Activated CD4-positive, alpha-beta memory T cell treated with anti-CD3 and anti-CD28 coated beads, Interleukin-2, amount 10 ng/mL, durations not matched to agents 7 days and 5 days (primary cell): ENCODE measurements at places on chromosomes 7 and 10. TPM values are rescaled to one million over a fixed set of nuclear protein-coding genes. Genes with fewer than 3 reads are reported as not detected.

The ADIRF gene
- total RNA-seq: not detected

The HEPACAM2 gene
- not detected for total RNA-seq

The CACNB2 gene
- total RNA-seq: not detected

The HOXA5 gene
- not detected for total RNA-seq

The OIT3 gene
- not detected for total RNA-seq

The DRGX gene
- total RNA-seq: not detected
